Fibroblast of the aortic adventitia (primary cell): ENCODE measurements at places on chromosomes 6 and 20. TPM values are rescaled to one million over a fixed set of nuclear protein-coding genes. Genes with fewer than 3 reads are reported as not detected.

- DNase-seq: peak; percentile 81
Measured at GRCh38 chr6:116010790-116011401, 49.8 kb downstream of the FRK start.

- no peak for DNase-seq
Measured at GRCh38 chr6:26412954-26413353, 10.9 kb downstream of the BTN3A1 start.

RIPPLY2 gene
- total RNA-seq: not detected in 2 replicates

DNA sequence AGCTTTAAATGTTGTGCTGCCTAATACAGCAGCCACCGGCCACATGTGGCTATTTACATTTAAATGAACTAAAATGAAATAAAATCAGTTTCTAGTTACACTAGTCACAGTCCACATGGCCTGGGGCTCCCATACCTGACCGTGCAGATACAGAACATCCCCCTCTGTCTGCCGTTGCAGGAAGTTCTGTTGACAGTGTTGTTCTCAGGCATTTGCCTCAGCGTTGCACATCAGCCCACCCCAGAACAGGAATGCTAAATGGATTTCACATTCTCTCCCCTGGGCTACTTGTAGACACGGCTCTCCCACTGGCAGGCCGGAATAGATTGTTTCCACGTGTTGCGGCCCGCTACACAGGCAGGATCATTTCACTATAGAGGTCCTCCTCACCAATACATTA, 26.3 kb downstream of the JAG1 start:
- DNase-seq: no peak

DNA sequence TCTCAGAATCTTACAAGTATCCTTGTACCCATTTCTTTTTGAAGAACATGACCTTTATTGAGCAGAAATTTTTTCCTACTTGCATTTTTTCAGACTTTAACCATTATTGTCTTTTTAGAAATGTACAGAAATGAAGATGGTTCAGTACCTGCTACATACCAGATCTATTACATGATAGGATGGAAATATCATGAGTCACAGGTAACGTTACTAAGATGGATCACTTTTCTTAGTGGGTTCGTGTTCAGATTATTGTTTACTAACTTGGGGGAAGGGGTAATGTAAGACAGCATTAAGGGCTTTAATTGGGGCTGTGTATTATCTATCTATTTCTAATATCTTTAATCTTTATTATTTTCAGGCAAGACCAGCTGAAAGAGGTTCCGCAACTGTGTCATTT, 31.9 kb downstream of the NDUFAF5 start:
- DNase-seq: no peak

GRCh38 chr6:139154881-139155547, 20.1 kb downstream of the HECA start:
- DNase-seq: no peak

DNA sequence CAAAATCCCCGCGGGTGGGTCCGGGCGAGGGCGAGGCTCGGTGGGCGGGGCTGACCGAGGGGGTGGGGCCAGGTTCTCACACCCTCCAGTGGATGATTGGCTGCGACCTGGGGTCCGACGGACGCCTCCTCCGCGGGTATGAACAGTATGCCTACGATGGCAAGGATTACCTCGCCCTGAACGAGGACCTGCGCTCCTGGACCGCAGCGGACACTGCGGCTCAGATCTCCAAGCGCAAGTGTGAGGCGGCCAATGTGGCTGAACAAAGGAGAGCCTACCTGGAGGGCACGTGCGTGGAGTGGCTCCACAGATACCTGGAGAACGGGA, 809 bp downstream of the HLA-G start:
- no peak for DNase-seq

GRCh38 chr20:37204056-37204455, 24.7 kb upstream of the MROH8 start:
- no peak for DNase-seq

DNA sequence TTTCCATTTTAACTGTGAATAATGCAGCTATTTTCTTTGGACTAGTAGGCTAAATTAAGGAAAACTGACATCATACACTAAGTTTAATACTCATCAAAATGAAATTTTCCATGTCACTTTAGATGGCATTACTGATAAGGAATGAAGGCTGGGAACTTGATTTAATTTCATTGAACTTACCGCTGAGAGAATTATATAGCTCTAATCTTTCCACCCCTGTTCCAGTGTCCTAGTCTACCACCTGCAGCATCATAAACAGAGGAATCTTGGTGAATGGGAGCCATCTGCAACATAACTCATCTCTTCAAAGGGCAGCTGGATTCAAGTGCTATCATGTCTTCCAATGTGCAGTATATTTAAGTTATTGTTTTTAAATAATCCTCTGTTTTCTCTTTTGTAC, 1395.2 kb downstream of the EPHA7 start:
- no peak for DNase-seq
